ENCODE measurements at places on chromosomes 1 and 21.

DNA sequence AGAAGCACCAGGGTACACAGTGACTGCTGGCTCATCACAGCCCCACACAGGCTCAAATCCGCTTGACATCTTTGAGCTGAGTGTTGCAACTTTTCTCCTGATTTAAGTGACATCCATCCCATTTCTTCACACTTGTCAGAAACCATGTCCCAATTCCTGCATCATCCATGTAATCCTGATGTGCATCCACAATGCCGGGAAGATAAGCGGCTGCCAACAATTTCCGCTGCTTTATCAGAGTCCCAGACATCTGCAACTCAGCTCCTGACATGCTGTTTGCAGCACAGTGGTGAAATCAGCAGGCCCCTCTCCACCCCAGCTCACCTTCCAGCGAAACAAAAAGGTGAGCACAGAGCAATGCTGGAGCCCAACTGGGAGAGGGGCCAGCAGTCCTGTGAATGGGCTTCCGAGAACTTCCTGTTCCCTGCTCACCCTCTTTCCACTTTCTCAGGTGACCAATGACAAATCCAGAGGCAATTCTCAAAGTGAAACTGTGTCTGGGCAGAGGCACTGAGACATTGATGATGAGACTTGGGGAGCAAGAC is 581.0 kb downstream of the AJAP1 start:
- no peak for DNase-seq

DNA sequence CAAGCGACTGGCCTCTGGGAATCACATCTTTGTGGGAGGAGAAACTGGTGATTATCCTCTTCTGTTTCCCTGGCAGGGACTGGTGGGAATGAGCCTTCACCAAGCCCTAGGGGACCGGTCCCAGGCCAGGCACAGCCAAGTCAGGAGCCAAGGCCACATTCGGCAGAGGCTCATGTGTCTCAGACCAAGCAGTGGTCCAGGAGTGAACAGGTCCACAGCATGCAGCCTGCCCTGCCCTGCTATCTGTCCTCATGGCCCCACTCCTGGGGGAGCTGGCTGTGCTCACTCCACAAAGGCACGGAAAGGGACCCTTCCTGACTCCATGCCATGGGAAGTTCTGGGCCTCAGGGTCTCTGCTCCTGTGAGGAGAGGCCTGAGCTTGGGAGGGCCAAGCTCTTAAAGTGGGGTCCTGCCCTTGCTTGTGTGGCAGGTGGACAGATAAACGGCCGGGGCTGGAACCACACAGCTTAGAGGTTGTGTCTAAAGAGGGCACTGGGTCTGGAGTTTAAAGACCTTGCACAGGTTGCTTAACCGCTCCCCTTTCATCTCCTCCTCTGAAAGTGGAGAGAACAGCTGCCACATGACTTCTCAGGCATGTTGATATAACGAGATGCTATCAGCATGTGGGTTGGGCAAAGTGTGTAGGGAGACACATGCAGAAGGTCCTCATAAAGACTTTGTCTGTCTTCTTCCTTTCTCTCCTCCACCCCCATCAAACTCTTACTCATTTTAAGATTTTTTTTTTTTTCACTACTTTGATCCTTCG is 57.5 kb downstream of the CASQ2 start:
- no peak for DNase-seq

GRCh38 chr1:221925947-221926346 is 184.1 kb upstream of the DUSP10 start:
- no peak for DNase-seq

DNA sequence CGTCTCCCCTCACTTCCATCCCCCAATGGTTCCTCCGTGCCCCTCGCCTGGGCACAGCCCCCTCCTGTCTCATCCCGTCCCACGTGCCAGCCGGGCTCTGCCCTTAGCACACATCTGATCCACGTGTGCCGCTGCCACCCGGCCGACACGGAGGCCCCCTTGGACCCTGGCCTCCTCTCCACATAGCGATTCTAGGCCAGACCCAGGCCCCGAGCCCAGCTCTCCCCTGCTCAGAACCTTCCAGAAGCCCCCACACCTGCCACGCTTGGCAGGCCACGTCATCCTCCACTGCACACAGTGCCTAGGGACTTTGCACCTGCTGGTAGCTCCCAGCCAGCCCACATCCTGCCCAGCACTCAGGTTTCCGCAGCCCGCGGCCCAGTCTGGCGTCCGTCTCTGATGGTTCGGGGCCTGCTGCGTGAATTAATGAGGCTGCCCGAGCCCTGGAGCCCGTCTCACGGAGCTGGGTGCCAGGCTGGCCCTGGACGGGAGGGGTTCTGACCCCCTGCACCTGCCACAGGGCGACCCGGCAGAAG is 20.1 kb downstream of the PLCH2 start:
- no peak for DNase-seq

- DNase-seq: no peak
Measured at GRCh38 chr1:224872832-224873433, 56.5 kb upstream of the DNAH14 start.

- DNase-seq: no peak
Measured at GRCh38 chr1:82269431-82269830, 468.7 kb downstream of the ADGRL2 start.

GRCh38 chr1:168921629-168922028 is 184.9 kb upstream of the ATP1B1 start:
- DNase-seq: no peak

GRCh38 chr1:73953186-73953585 is 244.8 kb downstream of the LRRIQ3 start:
- no peak for DNase-seq

DNA sequence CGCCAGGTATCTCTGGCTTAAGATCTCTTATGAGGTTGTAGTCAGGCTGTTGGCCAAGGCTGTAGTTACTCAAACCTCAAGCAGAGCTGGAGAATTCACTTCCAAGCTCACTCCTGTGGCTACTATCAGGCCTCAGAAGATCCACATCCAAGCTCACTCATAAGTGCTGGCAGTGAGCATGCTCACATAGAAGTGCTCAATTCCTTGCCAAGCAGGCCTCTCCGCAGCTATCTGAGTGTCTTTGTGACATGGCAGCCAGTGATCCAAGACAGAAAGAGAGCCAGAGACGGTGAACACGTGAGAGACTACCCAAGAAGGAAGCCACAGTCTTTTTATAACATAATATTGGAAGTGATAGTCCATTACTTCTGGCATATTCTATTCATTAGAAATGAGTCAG is 278.2 kb downstream of the PAPPA2 start:
- no peak for DNase-seq

- no peak for DNase-seq
Measured at GRCh38 chr1:37822906-37823815, 15.2 kb upstream of the YRDC start.

DNA sequence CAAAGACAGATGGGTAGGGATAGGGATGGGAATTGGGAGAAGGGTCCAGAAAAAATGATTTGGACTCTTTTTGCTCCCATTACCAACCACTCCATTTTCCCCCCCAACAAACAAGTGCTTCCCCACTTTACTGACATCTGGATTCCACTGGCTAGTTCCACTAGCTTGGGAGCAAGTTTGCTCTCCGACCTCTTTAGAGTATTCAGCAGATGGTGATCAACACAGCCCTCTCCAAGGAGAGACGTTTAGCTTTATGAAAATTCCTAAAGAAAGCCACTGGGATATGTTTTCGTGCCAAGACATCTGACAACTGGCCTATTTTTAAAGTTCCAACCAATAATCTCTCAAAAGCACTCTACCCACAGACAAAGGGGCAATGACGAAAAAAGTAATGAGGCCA is 50.3 kb downstream of the ITPKB start:
- DNase-seq: no peak

GRCh38 chr1:94101613-94102525 is 19.1 kb downstream of the ABCA4 start:
- no peak for DNase-seq

- no peak for DNase-seq
Measured at GRCh38 chr21:31915566-31915965, 42.7 kb downstream of the HUNK start.

DNA sequence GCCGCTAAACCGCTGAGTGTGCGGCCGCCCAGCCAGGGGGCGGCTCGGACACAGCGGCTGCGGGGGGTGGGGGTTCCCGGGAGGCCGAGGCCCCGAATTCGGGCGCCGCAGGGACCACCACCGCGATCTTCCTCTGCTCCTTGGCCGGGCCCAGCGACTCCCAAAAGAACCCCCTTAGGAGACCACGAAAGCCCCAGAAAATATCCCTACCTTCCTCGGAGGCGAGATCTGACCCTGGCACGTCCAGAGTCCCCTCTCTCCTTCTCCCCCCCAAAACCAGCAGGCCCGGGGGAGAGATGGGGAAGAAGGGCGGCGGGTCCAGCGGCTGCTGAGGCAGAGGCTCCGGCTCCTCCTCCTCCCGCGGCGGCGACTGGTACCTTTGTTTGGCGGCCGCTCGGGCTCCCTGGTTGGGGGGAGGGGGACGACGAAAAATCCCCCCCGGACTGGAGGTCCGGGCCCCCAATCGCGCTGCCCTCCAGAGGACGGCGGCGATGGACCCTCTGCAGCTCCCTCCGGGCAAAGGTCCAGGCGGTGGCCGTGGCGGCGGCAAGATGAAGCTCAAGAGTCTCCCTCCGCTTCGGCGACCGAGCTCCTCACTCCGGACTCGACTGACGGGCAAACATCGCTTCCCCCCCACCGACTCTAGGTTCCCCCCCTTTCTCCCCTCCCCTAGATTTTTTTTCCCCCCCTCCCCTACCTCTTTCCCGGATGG is at the start of gene ARID4B:
Gene ARID4B, minus strand, starts transcription at position 621 of the 712 bp plus-strand sequence. CDS start 1,260 bp downstream, outside the sequence.
- no peak for DNase-seq

- DNase-seq: no peak
Measured at GRCh38 chr1:156439777-156440183, 60.8 kb downstream of the MEF2D start.

GRCh38 chr1:232292239-232292638 is 337.7 kb downstream of the SIPA1L2 start:
- no peak for DNase-seq

DNA sequence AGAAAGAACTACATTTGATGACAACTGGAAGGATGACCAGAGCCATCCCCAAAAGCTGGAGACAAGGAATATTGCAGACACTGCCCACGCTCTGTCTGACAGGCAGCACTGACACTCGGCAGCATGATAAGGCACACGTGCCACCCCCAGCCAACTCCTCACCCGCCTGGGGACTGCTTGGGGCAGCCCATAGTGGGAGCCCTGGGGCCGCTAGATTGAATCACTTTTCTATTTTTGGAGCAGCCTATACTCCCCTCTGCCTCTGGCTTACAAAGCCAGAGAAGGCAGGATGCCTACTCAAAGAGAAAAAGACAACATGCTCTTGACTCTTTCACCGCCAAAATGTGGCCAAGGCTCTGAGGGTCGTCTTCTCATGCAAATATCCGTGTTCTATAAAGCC is 1.3 kb downstream of the SMG5 start:
- DNase-seq: peak; percentile 71

- no peak for DNase-seq
Measured at GRCh38 chr1:224406216-224406615, 28.4 kb downstream of the WDR26 start.

GRCh38 chr1:115466433-115466832 is 128.4 kb upstream of the NGF start:
- no peak for DNase-seq

- DNase-seq: no peak
Measured at GRCh38 chr21:19245188-19245580, 841.6 kb upstream of the TMPRSS15 start.

- no peak for DNase-seq
Measured at GRCh38 chr1:214847071-214847810, 235.3 kb upstream of the KCNK2 start.

GRCh38 chr1:72942008-72942407 is 659.7 kb upstream of the NEGR1 start:
- DNase-seq: no peak

DNA sequence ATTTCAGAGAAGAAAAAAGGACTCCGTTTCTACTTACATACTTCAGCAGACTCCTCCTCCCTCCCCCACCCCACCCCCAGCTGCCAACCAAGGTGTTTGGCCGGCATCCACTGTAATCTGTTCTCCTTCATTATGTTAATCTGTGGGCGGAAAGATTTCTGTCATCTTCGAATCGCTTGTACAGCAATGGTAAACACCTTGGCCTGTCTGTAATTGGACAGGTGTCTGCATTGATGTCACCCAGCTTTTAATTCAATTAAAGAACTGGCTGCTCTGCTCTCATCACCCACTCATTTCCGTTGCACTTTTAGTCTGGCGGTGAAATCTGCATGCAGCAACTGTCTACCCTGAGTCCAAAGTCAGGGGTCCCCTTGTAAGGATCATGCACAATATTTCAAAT is 368.6 kb downstream of the USH2A start:
- DNase-seq: no peak

GRCh38 chr1:119974013-119974412 is 77.7 kb upstream of the ADAM30 start:
- DNase-seq: no peak

- no peak for DNase-seq
Measured at GRCh38 chr1:66381621-66382275, 152.2 kb upstream of the SGIP1 start.

GRCh38 chr21:43318841-43319781 is 107.8 kb downstream of the SIK1 start:
- peak; percentile 87 for DNase-seq

DNA sequence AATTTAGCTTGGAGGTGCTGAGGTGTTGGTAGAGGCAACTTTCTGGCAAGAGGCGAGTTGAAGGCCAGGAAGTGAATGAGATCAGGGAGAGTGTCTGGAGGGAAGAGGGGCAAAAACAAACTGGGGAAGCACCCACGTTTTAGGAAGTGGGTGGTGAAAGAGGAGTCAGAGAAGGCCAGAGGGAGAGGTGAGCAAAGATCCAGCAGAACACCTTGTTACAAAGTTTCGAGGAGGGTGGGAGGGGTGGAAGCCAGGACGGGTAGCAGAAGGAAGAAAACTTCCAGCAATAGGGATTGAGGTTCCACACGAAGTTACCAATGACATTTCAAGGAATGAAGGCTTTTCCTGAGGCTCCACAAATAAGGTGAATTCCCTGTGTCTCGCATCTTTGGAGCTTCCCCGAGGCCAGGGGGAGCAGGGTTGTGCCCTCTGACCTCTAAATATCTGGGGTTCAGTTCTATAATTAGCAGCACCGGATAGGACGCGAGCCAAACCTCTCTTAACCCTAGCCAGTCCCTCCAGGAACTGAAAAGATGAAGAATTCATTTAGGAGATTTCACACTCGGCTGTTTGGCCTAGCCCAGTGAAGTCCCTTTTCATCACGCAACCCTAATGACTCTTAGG is 578 bp upstream of the SESN2 start:
- no peak for DNase-seq

- peak; percentile 8 for DNase-seq
Measured at GRCh38 chr1:38418195-38419030, 371.8 kb upstream of the POU3F1 start.

- DNase-seq: no peak
Measured at GRCh38 chr1:172162236-172162635, 258.2 kb upstream of the C1orf105 start.

DNA sequence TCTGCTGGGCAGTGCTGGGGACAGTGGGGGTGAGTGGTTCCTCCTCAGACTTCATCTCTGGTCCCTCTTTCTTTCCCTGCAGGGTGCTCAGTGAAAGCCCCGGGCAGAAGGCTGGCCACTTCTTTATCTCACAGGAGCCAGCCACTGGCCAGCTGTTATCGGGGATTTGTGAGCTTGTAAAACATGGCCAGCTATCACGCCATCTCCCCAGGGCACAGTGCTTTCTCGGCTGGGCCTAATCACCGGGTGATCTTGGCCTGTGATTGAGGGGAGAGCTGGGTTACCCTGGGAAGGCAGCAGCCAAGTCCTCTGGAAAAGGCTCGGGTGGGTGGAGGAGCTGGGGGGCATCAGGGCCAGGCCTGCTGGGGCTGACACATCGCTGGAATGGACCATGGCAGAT is 83.0 kb downstream of the IGSF21 start:
- DNase-seq: peak; percentile 44

Measured in BE2C (cell line).